ENCODE measurements at places on chromosomes 6 and 20. TPM values are rescaled to one million over a fixed set of nuclear protein-coding genes. Genes with fewer than 3 reads are reported as not detected.

- DNase-seq, result no peak
Measured at GRCh38 chr6:160198606-160199211, 59.9 kb downstream of the SLC22A2 start.

DNA sequence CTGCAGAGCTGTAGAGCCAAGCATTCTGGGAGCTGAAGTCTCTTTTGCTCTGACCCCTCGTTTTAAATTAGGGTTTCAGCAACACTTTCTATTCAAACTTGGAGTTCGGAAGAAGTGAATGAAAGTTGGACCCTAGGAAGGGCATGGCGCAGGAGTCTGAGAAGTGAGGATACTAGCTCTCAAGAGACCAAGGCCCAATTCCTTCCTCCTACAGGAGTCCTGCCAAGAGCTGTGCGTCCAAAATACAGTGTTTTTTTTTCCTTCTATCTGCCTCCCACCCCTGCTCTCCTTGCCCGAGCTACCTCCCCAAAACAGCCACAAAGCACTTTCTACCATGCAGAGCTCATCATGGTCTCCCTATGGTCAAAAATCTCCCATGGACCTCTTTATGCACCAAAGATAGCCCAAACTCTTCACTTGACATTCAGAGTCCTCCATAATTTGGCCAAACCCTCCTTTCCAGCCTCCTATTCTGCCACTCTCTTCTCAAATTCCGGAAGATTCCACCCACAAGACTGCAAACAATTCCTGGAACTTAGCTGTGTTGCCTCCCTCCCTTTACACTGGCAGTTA lies 649 bp upstream of the CSNK2A1 start:
- no peak for DNase-seq

GRCh38 chr6:7542065-7542873 lies 798 bp downstream of the DSP start:
- peak; percentile 34 for DNase-seq

DNA sequence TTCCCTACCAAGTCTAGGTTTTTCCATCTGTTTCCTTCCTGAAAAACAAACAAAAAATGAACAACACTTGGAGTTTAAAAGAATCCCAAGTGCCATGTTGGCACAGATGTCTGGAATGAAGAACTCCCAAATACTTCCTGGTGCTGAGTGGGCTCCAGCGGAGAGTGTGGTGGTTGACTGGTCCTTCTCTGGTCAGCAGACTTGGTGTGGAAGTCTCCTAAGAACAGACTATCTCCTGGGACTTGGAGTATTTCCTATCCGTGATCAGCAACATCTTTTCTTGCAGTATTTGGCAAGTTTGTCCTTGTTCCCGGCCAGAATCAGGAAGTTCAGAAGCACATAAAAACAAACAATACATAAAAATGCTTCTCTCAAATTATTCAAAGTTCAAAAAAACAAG lies 154.1 kb downstream of the MTFR2 start:
- DNase-seq, result peak; percentile 45

The DNAH8 gene
- not detected for total RNA-seq

The PRPH2 gene
- 1.1 TPM for total RNA-seq

The IER3 gene
- total RNA-seq, result 23.0 TPM
